H54 (cell line): ENCODE measurements at places on chromosomes 4 and X.

DNA sequence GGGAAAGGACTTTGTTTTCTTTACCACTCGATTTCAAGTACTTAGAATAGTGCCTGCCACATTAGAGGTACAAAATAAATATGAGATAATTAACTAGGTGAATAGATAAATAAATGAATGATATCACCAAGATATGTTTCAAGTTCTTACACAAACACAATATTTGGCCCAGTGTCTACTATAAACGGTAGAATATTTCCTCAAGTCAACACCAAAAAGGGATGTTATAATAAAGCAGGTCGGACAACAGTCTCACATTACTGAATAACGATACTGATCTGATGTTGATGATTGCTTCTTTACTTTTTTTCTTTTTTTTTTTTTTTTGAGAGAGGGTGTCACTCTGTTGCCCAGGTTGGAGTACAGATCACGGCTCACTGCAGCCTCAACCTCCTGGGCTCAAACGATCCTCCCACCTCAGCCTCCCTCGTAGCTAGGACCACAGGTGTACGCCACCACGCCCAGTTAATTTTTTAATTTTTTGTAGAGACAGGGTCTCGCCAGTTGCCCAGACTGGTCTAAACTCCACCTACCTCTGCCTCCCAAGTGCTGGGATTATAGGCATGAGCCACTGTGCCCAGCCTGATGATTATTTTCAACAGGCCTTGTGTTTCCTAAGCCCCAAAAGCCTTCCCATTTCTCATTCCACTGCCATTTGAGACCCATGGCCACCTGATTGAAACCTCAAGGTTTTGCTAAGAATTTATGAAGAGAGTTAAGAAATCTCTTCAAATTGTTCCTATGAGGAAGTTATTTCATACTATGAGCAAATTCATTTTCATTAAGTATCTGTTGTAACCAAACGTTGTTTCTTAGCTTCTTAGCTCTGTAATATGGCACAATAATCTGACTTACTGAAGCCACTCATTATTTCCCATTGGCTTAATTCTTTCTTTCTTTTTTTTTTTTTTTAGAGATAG is 2.3 kb downstream of the MANBA start:
- no peak for DNase-seq

DNA sequence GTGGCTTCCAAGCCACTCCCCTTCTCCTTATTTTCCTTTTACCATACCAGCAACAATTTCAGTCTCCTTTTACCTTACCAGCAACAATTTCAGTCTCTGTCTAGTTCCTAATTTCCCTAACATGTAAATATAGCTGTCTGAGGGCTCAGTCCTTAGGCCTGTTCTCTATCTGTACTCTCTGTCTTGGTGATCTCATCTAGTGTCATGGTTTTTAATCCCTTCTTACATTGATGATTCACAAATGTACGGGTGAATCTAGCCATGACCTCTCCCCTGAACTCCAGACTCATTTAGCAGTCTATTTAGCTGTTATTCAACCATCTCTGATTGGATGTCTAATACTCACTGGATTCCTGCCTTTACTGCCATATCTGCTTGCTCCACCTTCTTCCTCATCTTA is 7.2 kb downstream of the IL15 start:
- peak; percentile 36 for DNase-seq

DNA sequence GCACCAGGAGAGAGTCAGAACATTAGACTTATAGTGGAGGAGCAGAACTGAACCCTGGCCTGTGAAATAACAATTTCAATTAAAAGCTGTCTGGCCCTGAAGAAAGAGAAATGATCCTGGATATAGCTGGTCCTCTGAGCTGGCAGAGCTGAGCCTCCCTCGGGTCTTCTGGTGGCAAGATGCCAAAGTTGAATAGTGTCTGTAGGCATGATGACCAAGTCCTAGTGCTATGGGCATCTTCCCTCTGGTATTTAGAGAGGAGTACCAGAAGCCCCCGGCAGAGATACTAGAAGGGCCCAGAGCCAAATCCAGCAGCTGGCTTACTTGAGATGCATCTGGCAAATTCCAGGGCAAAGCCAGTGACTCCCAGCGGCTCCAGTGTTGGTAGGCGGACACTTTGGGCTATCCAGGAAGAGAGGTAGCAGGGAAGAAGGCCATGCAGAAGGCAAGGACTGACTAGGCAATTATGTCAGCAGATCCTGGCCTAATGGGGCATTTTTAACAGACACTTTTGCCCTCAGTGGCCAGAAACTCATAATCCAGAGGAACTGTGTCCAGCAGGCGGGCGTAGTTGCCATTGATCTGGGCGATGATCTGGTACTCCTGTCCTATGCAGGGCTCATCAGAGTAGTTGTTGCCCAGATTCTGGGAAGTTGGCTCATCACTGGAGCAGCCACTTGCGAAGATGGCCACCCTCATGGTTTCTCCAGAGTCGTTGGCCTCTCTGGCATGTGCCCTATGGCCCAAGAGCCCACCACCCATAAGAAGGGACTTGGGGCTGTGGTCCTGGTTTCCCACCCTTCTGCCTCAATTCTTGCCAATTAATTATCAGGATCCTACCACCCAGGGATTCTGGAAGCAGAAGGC is 17.9 kb downstream of the VSIG4 start:
- DNase-seq: no peak

- DNase-seq: peak; percentile 6
Measured at GRCh38 chrX:74449322-74449936, 28.1 kb downstream of the SLC16A2 start.

DNA sequence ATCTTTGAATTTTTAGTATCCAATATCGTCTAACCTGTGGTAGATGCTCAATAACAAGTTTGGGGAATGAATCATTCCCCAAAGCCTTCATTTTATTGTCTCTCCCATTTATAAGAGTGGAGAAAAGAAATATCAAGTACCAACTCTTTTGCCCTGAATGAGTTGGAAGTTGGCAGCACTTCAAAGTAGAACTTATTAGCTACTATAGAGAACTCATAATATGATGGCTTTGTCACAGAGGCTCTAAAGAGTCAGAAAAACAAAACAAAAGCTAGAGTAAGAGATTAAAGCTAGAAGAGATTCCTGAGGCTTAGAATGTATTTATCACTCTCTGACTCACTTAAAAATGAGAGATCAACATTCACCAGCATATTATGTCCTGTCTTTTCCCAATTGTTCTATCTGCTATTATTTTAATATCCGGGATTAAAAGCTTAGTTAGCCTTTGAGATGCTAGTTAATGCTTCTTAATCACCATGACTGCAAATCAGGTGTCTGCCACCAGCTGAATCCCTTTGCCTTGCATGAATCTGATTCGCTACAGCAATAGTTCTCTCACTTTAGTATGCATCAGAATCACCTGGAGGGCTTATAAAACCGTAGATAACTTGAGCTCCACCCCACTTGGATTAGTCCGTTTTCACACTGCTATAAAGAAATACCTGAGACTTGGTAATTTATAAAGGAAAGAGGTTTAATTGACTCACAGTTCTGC is 77.9 kb downstream of the PALLD start:
- no peak for DNase-seq

DNA sequence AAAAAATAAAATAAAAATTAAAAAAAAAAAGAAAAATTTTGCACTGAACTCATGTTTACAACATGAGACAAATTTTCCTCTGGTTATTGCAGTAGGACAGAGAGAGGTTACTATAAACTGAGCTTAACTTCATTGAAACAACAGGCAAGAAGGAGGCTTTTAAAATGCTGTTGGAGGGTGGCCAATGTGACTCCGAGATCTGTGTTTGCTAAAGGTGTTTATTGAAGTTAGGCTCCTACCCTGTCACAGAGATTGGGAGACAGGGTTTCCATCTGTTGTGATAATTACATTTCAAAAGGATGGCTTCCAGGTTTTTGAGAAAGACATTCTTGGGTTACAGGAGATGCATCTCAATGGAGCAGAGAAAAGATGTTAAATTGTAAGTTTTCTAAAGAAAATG is 370.5 kb upstream of the HS3ST1 start:
- DNase-seq: no peak

DNA sequence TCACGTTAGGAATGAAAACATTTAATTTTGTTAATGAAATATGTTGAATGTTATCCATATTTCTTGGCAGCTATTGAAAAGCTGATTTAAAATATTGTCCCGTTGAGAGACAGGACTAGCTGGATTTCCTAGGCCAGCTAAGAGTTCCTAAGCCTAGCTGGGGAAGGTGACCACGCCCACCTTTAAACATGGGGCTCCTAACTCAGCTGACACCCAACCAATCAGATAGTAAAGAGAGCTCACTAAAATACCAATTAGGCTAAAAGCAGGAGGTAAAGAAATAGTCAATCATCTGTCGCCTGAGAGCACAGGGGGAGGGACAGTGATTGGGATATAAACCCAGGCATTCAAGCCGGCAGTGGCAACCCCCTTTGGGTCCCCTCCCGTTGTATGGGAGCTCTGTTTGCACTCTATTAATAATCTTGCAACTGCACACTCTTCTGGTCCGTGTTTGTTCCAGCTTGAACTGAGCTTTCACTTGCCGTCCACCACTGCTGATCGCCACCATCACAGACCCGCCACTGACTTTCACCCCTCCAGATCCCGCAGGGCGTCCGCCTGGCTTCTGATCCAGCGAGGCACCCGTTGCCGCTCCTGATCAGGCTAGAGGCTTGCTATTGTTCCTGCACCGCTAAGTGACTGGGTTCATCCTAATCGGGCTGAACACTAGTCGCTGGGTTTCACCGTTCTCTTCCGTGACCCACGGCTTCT is 308.9 kb downstream of the GLUD2 start:
- no peak for DNase-seq

DNA sequence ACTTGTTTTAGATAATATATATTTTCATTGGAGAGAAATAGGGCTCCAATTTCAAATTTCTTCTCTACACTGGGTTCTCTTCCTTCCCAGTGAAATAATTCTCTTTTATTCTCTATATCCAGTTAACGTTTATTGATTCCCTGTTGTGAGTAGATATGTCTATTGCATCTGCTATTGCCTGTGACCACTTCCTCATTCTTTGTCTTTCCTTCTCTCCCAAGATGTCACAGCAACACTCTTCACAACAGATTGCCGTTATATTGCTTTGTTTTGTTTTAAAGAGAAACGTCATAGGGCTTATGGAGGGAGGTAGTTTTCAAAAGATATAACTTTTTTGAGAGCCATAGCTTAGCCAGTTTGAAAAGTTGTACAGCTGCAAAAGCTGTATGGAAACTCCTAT is 343.8 kb downstream of the ARHGAP24 start:
- DNase-seq: no peak

DNA sequence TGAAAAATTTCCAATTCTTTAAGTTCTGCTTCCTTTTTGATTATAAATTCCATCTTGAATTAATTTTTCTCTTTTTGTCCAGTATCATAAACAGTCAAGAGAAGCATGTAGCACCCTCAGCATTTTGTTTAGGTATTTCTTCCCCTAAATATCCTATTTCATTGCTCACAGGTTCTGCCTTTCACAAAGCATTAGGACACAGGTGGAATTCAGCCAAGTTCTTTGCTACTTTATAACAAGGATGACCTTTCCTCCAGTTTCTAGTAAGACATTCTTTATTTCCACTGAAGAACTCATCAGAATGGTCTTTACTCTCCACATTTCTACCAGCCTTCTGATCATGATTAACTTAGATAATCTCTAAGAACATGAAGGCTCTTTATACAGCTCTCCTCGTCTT is 7.4 kb downstream of the SLC9B1 start:
- no peak for DNase-seq

GRCh38 chr4:121164291-121164690 is at the start of gene TNIP3:
Gene TNIP3 (minus strand): TSS chr4:121164321. CDS start chr4:121164125, 196 bp downstream.
- no peak for DNase-seq

DNA sequence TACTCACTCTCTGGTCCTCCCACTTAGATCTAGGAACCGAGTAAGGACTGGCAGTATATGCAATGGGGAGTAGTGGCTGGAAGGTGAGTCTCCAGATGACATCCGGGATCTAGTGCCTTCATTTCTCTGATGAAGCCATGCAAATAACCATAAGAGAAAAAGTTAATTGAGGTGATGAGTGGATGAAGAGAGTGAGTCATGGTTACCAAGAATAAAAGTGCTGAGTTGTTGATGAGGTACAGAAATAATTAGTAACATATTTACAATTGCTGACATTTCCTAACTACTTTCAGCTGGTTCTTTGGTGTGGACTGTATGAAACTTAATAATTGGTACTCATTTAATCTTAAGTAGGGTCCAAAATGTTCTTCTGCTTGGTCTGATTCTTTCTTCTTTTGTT is 146.7 kb upstream of the PITX2 start:
- DNase-seq: no peak

GRCh38 chr4:19382993-19383756 is 868.5 kb upstream of the SLIT2 start:
- DNase-seq: no peak

- no peak for DNase-seq
Measured at GRCh38 chrX:57915680-57916079, 5.4 kb upstream of the ZXDA start.

- DNase-seq: no peak
Measured at GRCh38 chr4:61440321-61440720, 240.2 kb downstream of the ADGRL3 start.

- no peak for DNase-seq
Measured at GRCh38 chr4:99324979-99325378, 3.8 kb upstream of the ADH1B start.

GRCh38 chr4:100428051-100428450 is 89.8 kb downstream of the EMCN start:
- DNase-seq: peak; percentile 1

DNA sequence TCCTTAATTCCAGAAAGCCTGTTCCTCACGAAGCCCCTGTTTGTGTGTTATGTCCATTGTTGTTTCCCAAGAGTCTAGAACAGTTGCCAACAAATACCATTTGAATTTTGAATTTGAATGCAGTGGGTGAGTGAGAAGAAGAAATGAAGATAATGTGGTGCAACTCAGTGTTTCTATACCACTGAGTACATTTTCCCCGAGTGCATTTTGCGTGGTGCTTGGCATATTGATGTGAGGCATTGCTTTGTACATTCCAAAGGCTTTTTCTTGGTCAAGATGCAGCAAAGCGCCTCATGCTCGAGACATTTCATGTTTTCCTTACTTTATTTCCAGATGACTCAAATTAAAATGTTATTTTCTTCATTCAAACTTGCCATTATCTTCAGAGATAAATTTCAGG is 253.1 kb upstream of the RPS6KA3 start:
- DNase-seq: no peak

DNA sequence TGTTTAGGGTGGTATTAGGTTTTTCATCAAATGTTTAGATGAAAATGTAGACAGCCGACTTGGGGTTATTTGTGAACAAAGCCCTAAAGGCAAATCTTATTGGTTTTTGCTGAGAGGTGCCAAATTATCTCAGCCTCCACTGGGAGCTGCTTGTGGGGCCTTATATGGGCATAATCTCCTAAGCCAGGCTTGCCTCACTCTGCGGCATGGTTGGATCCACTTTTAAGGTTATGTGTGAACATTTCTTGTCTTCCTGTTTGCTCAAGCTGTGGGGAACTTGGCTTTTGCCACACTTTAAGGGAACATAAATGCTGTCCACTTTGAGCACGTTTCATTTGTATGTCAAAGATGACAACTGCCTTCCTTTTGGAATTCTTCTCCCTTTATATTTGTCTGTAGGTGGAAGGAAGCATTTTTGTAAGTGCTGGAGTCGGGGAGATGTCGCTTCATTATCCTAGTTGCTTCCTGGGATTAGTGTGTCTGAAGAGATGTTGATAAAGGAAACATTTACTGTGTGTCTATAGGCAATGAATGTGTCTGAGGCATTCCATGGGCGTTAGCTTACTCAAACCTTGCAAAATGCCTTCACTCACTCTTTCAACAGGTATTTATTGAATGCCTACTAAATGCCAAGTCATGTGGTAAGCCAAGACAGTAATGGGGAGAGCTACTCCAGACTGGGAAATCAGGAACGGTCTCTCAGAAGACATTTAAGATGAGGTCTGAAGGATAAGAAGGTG is 78.3 kb downstream of the SLC9A6 start:
- no peak for DNase-seq

GRCh38 chr4:1592709-1593417 is 91.2 kb downstream of the FAM53A start:
- no peak for DNase-seq
